ENCODE measurements at places on chromosomes 7 and 10.

DNA sequence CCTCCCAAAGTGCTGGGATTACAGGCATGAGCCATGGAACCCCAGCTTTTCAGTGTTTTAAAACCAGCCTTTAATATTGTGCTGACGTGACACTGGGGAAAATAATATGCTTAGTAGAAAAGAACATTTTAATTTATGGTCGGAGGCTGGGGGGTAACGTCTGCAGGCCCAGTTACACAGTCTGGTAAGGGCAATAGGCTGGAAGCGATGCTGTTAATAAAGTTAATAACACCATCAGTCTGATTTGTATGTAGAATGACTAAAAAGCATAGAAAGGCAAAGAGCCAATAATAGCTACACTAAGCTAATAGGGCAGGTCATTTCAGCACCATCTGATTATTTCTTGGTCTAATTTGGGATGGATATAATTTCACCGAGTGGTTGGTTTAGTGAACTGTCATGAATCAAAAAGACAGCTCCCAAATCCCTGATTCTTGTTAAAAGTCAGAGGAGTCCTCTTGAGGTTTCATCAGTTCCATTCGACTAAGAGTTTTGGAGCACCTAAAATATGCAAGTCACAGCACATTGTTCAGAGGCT lies 192.9 kb downstream of the CAMK1D start:
- DNase-seq = no peak

GRCh38 chr7:38147005-38147404 lies 31.0 kb upstream of the STARD3NL start:
- DNase-seq = no peak

DNA sequence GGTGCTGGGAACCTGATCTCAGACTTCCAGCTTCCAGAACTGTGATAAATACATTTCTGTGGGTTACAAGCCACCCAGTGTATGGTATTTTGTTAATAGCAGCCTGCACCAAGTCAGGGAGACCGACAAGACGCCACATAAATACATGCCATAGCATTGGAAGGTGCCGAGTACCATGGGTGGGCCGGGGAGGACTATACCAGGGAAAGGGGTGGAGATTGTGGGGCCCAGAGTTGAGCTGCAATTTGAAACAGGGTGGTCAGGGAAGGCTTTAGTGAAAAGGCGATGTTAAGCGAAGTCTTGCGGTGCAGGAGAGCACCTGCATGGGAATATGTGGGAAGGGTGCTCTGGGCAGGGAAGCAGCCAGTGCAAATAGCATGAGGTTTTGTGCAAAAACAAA lies 88.9 kb upstream of the LRRC4 start:
- DNase-seq = no peak

DNA sequence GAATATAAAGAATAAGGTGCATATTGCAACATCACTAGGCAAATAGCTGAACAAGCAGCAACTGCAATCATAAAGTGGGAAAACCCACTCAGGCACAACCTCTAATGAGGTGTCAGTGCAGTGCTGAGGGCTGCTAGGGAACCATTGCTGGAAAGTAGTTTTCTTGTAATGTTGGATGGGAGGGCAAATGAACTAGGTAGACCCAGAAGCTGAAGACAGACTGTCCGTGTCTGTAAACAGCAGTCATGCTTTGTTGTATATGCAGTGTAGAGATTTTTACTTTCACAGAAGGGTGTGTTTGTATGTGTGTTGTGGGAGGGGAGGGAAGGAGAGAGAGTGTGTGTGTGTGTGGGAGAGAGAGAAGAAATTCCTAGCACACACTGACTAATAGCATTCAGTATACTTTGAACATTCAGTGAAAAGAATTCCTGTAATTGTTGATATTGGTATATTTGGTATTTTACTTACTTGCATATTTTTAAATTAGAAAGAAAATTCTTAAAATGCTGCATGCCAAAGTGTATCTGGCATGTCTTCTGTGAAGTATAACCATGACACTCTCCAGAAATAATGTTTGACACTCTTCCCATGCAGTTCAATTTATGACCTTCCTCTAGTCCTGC lies 28.8 kb downstream of the ITGB8 start:
- DNase-seq = no peak

- no peak for DNase-seq
These were observed 49.4 kb downstream of the AKR1D1 start for GRCh38 chr7:138125598-138126111.

- DNase-seq = no peak
These were observed 257.2 kb upstream of the CACNA2D1 start for GRCh38 chr7:82700741-82701140.

DNA sequence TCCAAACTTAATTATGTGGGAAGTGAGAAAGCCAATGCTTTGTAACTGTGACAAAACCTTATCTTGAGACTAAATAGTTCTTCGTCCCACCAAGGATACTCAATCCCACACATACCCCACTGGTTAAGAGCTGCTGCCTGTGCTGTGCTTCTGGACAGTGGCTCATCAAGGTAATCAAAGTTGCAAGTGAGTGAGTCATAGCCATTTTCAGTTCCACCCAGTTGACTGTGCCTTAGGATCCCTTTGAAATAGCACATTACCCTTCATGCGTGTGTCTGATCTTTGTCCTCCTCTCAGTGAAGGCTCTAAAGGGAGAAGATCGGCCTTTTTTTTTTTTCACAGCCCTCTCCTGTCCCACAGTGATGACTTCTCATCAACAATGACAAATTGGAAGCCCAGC lies 706.0 kb upstream of the AUTS2 start:
- no peak for DNase-seq

DNA sequence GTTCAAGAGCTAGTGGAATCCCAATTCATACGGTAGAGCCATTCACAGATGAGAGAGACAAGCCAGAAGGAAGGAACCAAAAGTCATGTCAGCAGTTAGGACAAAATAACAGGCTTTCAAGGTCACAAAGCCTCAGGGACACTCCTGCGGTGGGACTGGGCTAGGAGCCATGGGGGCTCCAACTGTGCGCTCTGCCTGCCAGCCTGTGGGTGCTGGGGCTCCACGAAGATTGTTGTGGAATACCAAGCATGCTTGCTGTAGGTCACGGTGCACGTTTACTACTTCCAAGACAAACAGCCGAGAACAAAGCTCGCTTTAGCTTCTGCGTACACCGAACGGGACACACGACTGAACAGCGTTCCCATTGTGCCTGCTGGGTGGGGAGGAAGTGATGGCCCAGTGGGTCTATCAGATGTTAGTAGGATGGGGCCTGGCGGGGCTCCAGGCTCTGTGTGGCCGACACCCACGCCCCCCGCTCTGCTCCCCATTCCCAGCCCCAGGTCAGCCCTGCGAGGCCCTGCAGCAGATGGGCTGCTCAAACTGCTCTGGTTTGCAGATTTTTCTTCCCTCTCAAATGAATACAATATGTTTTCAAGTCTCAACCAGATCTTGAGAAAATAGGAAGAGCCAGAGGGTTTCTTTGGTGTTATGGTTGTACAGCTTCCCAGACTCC lies 158.9 kb downstream of the EGFR start:
- no peak for DNase-seq

- no peak for DNase-seq
These were observed 335.4 kb upstream of the MGMT start for GRCh38 chr10:129131457-129132132.

Measured in stimulated activated naive CD4-positive, alpha-beta T cell treated with Interleukin-2 at 50 U/mL for 16 hours (primary cell).